SK-N-SH (cell line): ENCODE measurements at places on chromosomes 2 and 18. TPM values are rescaled to one million over a fixed set of nuclear protein-coding genes. Genes with fewer than 3 reads are reported as not detected.

GRCh38 chr2:220664272-220665107, 907.6 kb downstream of the EPHA4 start:
- DNase-seq = no peak

- DNase-seq = no peak
These were observed 329.0 kb upstream of the LRATD1 start for GRCh38 chr2:14303366-14304115.

- DNase-seq = no peak
These were observed 33.7 kb upstream of the FAM98A start for GRCh38 chr2:33632831-33633230.

- peak; percentile 74 for DNase-seq
These were observed 81.9 kb downstream of the CLIP4 start for GRCh38 chr2:29196792-29197788.

GRCh38 chr18:9700261-9700796, 7.8 kb upstream of the RAB31 start:
- DNase-seq = no peak

- DNase-seq = no peak
These were observed 586.5 kb upstream of the NXPH2 start for GRCh38 chr2:139366681-139367080.

DNA sequence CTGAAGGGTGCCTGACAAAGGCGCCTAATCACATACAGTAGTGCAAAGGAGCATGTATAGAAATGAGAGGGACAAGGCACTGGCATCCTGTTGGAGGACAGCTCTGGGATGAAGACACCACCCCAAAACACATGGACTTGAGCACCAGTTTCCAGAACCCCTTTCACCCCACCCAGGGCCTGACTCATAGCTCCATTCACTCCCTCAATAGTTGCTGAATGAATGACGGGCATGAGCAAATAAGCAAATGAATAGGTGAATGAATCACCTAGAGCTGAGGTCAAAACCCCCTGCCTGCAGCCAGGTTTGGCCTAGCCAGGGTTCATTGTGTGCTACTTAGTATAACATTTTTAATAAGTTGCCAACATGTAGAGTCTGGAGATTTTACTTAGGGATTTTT, 66.3 kb downstream of the NRP2 start:
- no peak for DNase-seq

DNA sequence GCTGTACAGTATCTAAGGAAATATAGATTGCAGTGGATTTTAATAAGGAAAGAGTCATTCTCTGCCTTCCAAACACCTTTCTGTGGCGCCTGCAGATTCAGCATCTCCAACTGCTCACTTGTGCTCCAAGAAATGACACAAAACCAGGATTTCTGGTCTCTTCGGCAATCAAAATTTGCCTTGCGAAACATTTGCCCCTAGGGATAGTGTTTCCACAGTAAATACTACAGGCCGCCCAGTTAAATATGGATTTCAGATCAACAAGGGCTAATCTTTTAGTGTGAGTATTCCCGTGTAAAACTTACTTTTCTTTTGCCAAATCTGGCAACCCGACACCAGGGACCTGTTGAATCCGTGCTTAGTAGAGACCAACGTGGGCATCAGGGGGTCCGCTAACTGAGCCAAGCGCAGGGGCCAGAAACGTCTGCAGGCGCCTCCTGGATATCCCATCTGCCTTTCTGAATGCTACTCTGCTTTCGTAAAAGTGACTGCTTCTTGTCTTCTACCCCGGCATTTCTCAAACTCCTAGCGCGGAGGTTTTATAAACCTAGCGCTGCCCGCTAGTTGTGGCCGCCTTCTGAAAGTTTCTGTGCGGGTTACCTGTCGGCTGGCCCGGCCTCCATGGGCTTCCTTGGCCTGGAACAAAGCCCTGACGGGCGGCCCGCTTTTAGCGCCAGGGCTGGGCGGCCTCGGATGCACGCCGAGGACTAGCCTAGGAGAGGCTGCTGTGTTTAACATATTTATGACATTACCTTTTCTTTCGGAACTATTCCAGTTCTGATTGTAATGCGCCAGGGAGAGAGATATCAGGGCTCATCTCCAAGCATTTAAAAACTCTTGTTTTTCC, 2.5 kb downstream of the CYP1B1 start:
- DNase-seq = no peak

- no peak for DNase-seq
These were observed 53.1 kb upstream of the DTNB start for GRCh38 chr2:25726522-25726921.

GRCh38 chr2:138029276-138029675, 65.0 kb downstream of the HNMT start:
- no peak for DNase-seq

DNA sequence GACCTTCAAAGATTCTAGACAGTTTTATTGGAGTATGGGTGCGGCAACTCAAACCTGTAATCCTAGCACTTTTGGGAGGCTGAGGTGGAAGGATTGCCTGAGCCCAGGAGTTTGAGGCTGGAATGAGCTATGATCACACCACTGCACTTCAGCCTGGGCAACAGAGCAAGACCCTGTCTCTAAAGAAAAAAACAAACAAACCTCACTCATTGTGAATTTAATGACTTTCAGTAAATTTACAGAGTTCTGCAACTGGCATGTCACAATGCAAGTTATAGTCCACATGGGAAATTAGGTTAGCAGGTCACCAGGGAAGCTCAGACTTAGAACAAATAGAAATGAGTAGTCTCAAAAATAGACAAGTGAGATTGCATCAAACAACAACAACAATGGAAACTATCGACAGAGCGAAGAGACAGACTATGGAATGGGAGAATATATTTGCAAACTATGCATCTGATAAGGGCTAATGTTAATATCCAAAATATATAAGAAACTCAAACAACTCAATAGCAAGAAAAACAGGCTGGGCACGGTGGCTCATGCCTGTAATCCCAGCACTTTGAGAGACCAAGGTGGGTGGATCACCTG, 6.7 kb upstream of the NRBP1 start:
- DNase-seq = no peak

DNA sequence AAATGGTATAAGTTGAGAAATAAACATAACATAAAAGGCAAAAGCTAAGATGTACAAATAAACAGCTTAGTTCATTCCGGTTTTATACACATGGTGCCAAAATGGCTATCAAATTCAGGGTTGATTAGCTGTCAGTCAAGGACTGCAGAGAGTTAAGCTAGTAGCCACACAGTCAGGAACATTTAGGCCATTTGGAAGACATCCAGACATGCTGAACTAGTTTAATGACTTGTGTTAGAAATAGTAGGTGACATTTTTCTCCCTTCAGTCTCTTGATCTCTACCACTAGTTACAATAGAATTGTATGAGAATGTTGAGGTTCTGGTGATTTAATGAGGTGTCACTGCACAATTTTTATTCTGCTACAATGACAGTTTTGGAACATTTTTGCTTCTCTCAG, 394.4 kb upstream of the SPHKAP start:
- DNase-seq = no peak

- DNase-seq = no peak
These were observed 141.8 kb downstream of the GALNT13 start for GRCh38 chr2:154013514-154013913.

DNA sequence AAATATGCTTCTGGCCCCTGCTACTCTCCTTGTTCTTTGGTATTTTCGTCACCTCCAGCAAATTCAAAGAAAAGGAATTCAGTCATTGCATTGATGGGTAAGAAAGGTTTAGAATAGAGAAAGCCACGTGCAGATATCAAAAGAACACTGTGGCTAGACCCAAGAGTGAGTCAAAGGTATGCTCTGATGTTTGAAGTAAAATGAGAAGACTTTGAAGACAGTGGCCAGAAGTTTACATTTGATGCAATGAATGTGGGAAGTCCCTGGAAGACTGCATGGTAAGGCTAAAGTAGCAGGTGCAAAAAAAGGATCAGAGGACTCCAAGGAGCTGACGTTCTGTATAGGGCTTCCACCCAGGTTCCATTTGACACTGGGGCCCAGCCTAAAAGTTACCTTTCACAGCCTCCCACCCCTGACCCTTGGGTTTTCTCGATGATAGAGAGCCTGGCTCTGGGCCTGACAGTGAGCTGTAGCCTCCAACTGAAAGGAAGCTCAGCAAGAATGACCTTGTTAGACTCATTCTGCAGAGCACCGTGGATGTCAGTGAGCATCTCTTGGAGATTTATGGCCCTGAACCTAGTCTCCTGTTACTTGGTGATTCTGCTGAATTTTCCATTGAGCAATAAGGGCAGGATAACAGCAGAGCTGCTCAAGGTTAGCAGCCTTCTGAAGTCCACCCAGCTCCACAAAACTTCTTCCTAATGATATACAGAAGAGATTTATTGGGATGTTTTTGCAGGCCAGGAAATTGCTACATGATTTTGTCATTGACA, 223.7 kb upstream of the RBBP8 start:
- DNase-seq = no peak

DNA sequence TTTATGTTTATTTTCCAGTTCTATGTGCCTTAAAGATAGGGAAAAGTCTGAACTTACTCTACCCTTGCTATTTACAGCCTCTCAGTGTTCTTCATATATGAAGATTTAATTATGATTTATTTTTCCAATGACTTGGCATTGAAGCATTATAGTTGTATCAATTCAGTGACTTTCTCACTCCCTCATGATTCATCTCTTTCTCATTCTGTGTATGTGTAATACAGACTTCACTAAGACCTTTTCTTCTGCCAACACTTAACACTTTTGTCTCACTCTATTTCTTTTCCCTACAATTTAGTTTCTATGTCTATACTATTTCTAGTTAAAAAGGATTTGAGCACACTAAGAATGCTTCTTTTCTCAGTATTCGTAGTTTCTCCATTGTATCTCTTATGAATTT, 1470.3 kb upstream of the ACVR2A start:
- DNase-seq = no peak

GRCh38 chr2:118122594-118123281, 34.5 kb downstream of the INSIG2 start:
- DNase-seq = no peak

- no peak for DNase-seq
These were observed 59.4 kb downstream of the STK39 start for GRCh38 chr2:168188002-168188401.

DNA sequence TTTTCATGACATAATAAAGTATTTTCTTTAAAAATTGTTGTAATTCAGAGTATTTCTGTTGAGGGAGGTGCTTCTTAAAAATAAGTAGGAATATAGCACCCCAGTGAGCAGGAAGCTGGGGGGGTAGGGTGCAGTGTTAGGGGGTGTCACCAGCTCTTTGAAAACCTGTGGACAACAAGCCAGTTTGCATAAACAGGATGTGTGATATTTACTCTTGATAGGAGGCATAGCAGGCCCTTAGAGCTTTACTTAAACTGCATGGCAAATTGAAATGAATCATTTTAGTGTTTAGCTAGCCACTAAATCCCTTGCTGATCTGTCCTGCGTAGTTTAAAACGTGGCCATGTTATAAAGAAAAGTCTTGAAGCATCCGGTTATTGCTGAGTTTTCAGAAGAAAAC, 8.4 kb downstream of the TGIF1 start:
- DNase-seq = no peak

DNA sequence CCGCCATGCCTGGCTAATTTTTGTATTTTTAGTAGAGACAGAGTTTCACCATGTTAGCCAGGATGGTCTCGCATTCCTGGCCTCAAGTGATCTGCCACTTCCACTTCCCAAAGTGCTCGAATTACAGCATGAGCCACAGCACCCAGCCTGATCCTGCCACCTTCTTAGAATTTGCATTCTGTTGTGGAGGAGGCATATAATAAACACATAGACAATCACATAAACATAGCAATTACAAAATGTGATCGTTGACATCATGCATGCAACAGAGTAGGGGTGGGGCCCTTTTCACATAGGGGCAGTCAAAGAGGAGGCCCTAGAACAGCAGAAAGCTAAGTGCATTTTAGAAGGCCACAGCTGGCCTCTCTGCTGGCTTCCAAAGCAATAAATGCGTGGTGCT, 39.9 kb upstream of the TSPYL6 start:
- no peak for DNase-seq

DNA sequence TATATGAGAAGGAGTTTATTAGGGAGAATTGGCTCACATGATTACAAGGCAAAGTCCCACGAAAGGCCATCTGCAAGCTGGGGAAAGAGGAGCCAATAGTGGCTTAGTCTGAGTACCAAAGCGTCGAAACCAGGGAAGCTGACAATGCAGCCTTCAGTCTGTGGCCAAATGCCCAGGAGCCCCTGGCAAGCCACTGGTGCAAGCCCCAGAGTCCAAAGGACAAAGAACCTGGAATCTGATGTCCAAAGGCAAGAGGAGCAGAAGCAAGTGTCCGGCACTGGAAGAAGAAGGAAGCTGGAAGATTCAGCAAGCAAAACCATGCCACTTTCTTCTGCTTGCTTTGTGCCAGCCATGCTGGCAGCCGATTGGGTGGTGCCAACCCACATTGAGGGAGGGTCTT, 74.3 kb upstream of the NPAS2 start:
- DNase-seq = no peak

- DNase-seq = no peak
These were observed 29.5 kb downstream of the DIPK1C start for GRCh38 chr18:74427442-74428112.

DNA sequence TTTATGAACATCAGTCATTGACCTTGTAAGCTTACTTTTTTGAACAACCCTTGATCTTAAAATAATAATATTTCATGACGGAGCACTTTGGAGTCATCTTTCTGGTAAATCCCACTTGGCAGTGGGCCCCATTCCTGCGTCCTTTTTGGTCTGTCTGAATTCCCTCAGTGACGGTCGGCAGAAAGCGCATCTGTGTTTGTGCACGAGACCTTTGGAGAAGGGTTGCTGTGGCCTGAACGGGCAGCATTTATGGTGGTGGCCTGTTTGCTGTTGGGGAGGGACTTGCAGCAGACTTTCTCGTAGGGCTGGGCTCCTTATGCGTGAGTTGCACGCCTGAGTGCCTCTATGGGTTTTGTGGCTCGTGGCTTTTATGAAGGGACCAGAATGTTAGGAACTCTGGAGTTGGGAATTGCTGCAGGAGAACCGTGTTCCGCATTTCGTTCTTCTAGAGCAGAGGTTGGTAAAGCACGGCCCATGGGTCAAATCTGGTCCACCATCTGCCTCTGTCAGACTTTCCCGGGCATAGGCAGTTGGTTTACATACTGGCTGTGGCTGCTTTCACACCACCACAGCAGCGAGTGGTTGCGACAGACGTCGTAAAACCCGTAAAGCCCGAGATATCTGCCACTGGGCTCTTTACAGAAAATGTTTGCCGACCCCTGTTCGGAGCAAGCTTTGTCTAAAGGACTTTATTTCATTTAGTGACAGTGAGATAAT, 30.8 kb downstream of the LPIN1 start:
- no peak for DNase-seq

- DNase-seq = no peak
These were observed 51.8 kb downstream of the PMS1 start for GRCh38 chr2:189835855-189836558.

- DNase-seq = no peak
These were observed 65.1 kb downstream of the CAB39 start for GRCh38 chr2:230777721-230778120.

GRCh38 chr2:1521191-1521877, 108.1 kb downstream of the TPO start:
- DNase-seq = no peak

The CENPO gene
- 18.3 and 22.5 TPM in 2 replicates for polyA plus RNA-seq

The SAG gene
- not detected in 2 replicates for polyA plus RNA-seq

The CNRIP1 gene
- polyA plus RNA-seq = 55.5 and 63.0 TPM in 2 replicates

The CCL20 gene
- polyA plus RNA-seq = 0.12 TPM in 1 of 2 replicates, not detected in the other

The UGT1A8 gene
- polyA plus RNA-seq = not detected in 2 replicates

The USP37 gene
- polyA plus RNA-seq = 0.95 and 1.4 TPM in 2 replicates

The DES gene
- 0.21 and 0.28 TPM in 2 replicates for polyA plus RNA-seq

The IL36B gene
- polyA plus RNA-seq = not detected in 2 replicates

The TBR1 gene
- under 0.01 TPM in 1 of 2 replicates, not detected in the other for polyA plus RNA-seq

The INO80C gene
- polyA plus RNA-seq = 17.0 and 17.7 TPM in 2 replicates

The MC4R gene
- 0.21 and 0.62 TPM in 2 replicates for polyA plus RNA-seq

The AKAIN1 gene
- polyA plus RNA-seq = not detected in 2 replicates

The CCDC85A gene
- 48.7 and 49.9 TPM in 2 replicates for polyA plus RNA-seq
